ENCODE measurements at places on chromosomes 13 and 19.

GRCh38 chr13:98875146-98875729, 102.6 kb downstream of the DOCK9 start:
- DNase-seq, result no peak

- no peak for DNase-seq
These were observed 179.1 kb downstream of the RBM26 start for GRCh38 chr13:79226938-79227337.

GRCh38 chr13:75647126-75647784, 11.1 kb downstream of the LMO7 start:
- DNase-seq, result no peak

- no peak for DNase-seq
These were observed 36.2 kb downstream of the C13orf46 start for GRCh38 chr13:113937527-113938180.

GRCh38 chr13:105087945-105088344, 1447.5 kb downstream of the EFNB2 start:
- DNase-seq, result no peak

GRCh38 chr13:76965759-76966421, 17.6 kb downstream of the ACOD1 start:
- no peak for DNase-seq
